ENCODE measurements at places on chromosomes 7 and 10.
A peak's percentile ranks its signal among the peaks of the same experiment; 100 is the strongest.

DNA sequence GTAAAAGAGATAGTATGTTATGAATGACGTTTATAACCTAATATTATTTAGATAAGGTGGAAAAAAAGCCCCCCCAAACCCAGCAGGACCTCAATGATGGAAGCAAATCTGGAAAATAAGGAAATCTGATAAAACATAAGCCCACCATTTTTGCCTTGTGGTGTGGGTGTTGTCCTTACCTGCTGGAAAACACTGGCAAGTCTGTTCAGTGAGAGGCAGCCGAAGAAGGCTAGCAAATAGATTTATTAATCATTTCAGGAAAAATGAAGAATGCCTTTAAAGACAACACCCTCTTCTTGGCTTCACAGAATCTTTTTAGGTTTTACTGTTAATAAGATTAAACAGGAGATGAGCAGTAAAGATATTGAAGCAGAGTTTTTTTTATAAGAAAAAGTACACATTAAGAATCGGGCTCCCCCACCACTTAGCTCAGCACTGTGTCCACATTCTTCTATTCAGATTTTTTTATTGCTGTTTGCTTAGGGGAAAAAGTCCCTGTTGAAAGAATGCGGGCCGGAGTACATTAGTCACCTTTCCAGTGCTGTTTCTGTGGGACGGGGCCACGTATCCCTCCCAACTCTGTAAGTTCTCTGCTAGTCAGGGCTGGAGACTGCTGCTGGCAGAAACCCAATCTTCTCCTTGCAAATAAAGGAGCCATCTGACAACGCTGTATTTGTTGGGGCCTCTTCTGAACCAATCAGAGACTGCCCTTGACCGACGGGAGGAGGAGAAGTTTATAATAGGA lies 104.1 kb downstream of the EVX1 start:
- DNase-seq, result no peak

GRCh38 chr10:78407966-78408365 lies 374.3 kb downstream of the RPS24 start:
- no peak for DNase-seq

DNA sequence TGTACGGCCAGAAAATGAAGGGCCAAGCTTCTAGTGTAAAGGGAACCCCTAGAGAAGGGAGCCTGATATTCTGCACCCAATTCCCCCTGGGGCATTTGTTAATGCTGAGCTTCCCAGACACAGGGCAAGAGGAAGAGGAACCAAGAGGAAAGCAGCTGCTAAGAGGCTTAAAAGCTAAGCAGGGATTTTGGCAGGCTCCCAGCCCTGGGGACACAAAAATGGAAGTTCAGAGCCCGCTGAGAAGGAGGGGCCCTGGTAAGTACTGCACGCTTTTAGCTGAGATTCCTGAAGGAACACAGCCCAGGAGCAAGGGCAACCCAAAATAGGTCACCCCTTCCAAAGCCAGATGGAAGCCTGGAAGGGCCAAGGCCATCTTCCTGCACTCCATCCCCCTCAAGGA lies 387.3 kb upstream of the MGMT start:
- no peak for DNase-seq

- no peak for DNase-seq
These were observed 130.7 kb downstream of the NRF1 start for GRCh38 chr7:129742256-129742655.

DNA sequence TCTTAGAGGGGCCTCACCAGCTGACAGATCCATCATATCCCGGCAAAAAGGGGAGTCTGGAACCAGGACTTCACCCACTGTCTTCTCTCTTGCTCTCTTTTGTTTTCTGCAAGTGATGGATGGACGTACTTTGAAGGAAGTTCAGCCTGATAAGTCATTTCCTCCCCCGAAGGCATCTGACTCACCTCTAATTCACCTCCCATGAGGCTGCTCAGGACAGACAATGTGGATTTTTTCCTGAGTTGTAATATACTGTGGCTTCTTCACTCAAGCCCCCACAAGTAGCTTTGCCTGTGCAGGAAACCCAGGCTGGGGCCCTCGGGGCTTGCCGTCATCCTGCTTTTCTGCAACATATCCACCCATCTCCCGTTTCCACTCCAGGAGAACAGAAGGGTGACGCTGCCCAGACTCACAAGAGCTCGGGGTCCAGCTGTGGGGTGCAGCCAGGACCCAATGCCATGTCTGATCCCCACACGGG lies 70.4 kb downstream of the ASB13 start:
- peak; percentile 38 for DNase-seq

DNA sequence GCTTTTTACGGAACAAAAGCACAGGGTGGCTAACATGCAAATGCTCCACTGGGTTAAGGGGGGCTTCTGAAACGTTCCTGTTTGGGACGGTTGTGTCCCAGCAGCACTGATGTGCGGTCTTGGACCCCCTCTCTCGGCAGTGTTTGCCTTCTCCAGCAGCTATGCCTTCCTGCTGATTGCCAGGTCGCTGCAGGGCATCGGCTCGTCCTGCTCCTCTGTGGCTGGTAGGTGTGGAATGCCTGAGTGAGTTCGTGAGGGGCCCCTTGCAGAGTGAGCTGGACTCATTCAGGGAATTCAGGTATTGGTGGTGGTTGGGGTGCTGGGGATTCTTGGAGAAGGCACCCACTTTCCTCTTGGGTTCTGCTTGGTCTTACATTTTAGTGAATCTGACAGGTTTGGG lies 13.0 kb downstream of the SLC18A2 start:
- DNase-seq, result no peak

DNA sequence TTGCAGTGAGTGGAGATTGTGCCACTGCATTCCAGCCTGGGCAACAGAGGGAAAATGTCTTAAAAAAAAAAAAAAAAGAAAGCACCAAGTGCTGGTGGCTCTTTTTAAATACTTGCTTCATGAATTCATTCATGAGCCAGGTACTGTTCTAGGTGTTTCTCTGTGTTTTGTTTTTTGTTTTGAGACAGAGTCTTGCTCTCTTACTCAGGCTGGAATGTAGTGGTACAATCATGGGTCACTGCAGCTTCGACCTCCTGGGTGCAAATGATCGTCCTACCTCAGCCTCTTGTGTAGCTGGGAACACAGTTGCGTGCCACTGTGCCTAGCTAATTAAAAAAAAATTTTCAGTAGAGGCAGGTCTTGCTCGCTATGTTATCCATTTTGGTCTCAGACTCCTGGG lies 5.3 kb downstream of the STOX1 start:
- no peak for DNase-seq

- DNase-seq, result no peak
These were observed 6.2 kb upstream of the TRIP6 start for GRCh38 chr7:100860702-100861615.

- no peak for DNase-seq
These were observed 6.3 kb downstream of the ALDH18A1 start for GRCh38 chr10:95650232-95650631.

- DNase-seq, result no peak
These were observed 10.8 kb upstream of the GSDME start for GRCh38 chr7:24767878-24768569.

DNA sequence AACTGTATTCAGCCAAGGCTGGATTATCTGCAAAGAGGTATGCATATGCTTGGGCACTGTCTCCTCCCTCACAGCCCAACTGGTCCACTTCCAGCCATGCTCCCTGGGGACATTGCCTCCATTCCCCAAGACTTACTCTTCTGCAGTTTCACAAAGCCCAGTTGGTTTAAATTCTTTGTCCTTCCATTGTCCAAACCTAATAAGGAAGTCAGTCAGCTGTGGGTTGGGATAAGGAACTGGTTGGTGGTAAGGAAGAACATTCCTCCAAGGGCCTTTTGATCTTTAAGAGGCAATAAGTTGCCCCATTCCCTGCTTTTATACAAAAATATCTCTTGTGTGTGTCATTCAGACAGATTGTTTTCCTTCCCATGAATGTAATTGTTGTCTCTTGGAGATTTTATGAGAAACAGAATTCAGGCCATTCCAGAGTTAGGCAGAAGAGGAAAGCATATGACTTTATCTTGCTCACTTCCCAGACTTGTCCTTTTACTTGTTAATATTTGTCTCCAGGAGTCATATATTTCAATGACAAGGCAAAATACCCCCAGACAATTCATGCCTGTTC lies 673.7 kb downstream of the SUGCT start:
- DNase-seq, result peak; percentile 66

DNA sequence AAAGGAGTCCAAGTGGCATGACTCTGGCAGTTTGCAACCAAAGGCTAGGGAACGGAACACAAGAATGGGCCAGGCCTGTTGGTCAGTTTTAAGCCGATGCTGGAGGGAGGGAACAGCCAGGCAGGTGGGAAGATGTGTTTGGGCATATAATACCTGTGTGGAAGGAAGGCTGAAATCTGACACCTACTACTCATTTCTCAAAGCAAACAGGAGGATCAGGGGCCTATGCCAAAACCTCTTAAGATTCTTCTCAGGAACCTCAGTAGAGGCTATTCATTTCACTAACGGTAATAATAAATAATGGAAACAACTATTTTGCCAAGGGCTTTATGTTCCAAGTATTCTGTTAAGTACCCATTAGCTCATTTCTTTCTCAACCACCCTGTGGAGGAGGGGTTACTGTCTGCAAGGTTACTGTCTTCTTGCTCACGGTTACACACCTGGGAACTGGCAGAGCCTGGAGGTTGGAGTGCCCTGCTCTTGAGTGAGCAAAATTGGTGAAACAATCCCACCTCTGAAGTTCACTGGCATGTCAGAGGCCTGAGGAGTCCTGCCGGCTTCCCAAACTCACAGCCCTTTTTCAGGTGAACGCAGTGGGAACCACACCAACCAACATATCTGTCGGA lies 35.5 kb downstream of the GOT1 start:
- DNase-seq, result no peak

DNA sequence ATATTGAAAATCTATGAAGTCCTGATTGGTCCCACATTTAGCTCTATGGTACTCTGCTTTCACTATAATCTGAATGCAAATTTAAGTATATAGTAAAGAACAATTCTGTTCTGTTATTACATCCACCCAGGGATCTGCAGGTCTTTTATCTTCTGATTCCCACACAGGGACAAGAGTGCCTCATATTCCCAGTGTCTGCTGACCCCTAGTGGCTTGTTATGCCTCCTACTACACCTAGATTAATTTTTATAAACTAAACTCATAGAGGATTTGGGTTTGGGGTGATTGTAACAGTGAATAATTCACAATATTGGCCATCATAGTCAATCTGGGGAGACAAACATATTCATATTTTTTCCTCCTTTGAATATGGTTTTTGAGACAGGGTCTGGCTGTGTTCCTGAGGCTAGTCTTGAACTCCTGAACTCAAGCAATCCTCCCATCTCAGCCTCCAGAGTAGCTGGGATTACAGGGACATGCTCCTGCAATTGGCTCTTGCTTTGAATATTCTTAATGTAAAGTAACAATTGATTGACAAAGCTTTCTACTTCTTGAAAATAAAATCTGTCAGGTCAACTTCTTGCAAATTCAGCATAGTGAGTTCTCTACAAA lies 282.1 kb downstream of the KCND2 start:
- no peak for DNase-seq

- no peak for DNase-seq
These were observed 218.6 kb downstream of the BICC1 start for GRCh38 chr10:58731276-58731675.

GRCh38 chr10:12434277-12434676 lies 84.9 kb downstream of the CAMK1D start:
- DNase-seq, result no peak

DNA sequence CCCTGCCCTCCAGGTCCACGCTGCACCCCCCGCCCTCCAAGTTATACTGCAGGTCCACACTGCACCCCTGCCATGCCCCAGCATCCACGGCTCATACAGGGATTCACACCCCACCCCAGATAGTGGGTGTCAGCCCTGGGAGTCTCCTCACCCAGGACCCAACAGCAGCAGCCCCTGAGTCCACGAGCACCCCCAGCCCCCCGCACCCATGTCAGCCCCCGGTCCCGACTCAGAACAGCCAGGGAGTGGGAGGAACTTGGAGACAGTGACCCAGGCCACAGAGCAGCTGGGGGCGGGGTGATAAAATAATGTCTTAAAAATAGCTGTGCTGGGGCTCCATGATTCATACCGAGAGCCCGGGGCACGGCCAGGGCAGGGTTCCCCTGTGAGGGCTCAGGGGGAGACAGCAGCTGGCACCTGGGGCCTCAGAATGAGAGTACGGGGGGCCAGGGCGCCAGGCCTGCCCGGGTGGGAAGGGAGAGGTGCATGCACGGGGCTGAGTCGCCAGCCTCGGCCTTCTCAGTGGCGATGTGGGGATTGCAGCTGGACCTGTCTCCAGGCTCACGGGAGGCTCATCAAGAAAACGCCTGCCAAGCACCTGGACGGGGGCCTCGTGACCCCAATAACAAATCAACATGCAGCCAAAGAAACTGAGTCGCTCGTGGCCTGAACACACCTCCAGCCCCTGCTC lies 29.8 kb downstream of the ADAP1 start:
- no peak for DNase-seq

- no peak for DNase-seq
These were observed 179.6 kb upstream of the GALNT17 start for GRCh38 chr7:70952311-70952710.

DNA sequence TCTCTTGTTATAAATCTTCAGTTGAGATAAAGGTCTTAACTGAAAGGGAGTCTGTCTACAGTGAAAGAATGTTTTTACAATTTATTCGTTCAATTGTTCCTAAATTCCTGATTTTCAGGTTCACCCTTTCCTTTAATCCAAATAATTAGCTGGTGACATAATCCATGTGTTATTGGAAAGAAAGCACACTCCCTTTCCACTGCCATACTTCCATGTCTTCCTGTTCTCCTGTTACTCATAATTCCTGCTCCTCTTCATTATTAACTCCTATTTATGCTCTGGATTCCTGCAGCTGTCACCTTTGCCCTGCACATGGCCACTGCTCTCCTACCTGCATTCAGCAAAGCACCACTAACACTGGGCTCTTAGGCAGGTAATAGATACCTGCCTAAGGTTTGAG lies 40.0 kb upstream of the FAM3C start:
- DNase-seq, result no peak

GRCh38 chr7:38413784-38414183 lies 140.3 kb upstream of the TARP start:
- no peak for DNase-seq

DNA sequence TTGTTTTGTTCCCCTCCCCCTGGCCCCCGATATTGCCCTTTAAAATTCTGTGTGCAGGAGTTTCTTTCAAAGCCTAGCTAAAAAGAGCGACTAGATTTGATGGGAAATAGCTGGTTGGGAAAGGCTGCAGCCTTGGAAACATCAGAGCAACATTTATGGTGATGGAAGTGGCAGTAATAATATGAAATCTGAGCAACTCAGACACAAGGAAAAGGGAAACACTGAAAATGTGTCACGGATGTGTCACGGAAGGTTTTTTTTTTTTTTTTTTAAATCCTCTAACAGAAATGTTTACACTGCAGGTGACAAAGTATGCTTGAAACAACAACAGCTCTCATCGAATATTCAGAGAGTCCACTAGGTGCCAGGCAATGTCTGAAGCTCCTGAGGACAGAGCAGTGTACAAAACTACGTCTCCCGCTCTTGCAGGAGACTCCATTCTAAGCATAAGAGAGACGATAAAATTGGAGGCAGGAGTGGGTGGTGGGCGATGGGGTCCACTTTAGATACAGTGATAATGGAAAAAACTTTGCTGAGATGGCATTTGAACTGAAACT lies 143.0 kb downstream of the RSU1 start:
- no peak for DNase-seq

DNA sequence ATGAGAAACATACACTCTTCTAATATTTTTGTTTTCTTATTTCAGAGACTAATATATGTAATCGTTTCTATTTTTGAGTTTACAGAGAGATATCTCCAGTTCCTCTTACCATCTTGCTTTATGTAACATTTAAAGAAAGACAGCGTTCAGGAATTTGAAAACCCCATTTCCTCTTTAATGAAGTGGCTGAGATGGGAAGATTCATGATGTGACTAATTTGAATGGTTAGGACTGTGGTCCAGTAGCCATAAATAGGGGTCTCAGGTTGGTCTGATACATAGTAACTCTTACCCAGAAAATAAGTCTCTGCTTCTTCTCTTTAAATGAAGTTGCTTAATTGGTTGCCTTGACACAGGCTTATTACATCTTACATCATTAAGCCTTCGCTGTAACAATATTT lies 6.9 kb downstream of the KMT2E start:
- DNase-seq, result no peak

Data from GOT3 (cell line).